Breast epithelium (tissue), 4 donors: ENCODE measurements at places on chromosomes 3 and 15. TPM values are rescaled to one million over a fixed set of nuclear protein-coding genes. Genes with fewer than 3 reads are reported as not detected.

DNA sequence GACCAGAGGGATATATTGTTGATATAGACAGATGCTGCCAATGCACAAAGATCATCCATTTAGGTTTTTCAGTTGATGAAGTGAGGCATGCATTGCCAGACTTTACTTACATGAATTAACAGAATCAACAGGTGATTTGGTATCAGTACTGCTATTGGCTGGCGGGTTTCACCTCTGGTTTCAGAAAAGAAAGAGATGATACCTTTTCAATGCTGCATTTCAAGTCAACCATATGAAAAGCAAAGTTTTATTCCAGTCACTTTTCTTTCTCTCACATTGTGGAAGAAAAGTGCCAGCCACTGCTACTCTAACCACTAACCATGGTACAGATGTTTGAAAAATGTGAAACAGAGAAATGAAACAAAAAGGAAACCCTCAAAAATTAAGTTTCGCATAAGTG lies 289.1 kb downstream of the TIGIT start:
- no peak for DNase-seq

GRCh38 chr3:151660885-151661284 lies 72.8 kb upstream of the AADACL2 start:
- DNase-seq = no peak

WDR93 gene
- total RNA-seq = 0.98 TPM

DNA sequence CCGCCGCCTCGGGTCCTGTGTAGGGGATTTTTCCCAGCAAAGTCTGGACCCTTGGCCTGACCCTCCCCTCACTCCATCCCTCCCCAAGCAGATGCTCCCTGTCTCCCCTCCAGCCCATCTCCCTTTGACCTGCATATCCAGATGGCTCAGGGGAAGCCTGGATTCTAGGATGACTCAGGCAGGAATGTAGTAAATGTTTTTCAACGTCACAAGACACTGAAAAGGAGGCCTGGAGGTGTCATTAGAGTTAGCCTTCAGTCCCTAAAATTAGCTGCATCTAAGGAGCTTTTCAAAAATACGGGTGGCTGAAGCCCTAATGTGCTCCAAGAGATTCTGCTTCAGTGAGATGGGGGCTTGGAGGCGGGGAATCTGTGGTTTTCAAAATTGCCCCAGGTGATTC lies 7.2 kb downstream of the ACAN start:
- DNase-seq = no peak

DNA sequence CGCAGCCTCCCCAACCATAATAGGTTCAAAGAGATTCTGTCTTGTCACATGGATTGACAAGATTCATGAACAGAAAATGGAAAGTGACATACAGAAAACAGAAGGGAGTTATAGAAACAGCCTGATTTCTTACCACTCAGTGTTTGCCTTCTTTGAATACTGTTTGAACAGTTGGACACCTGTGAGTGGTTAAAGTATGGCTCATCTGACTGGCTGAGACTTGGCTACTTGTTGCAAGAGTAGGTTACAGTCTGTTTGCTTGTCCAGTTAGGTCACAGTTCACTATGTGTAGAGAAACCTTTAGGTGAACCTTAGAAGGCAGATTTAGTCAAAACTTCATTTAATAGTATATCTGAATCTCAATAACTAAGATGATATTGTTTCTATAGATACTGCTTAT lies 1003.9 kb upstream of the EPHA6 start:
- no peak for DNase-seq

DNA sequence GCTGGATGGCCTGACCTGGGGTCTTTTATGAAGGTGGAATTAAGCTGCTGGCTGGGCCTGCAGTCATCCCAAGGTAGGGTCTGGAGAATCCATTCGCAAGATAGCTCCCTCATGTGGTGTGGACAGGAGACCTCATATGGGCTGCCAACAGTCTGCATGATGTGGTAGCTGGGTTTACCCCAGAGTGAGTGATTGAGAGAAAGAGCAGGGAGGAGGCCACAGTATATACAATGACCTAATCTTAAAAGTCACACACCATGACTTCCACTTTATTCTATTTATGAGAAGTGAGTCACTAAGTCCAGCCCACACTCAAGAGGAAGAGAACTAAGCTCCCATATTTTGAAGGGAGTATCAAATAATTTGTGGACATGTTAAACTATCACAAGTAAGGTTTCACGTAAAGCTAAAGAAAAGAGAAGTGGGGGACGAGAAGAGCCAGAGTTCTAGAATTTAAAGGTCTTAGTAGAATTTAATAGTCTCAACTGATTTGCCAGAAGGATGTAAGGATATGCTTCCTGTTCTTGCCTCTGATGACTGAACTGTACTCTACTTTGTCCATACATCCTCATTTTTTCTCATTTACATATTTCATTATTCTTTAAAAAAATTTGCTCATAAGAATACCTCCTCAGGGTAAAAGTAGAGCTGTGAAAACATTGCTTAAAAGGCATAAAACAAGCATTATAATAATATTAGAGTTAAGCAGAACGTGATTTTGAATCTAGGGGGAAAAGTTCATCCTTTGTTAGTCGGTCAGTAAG lies 184.4 kb downstream of the PEX5L start:
- no peak for DNase-seq

DNA sequence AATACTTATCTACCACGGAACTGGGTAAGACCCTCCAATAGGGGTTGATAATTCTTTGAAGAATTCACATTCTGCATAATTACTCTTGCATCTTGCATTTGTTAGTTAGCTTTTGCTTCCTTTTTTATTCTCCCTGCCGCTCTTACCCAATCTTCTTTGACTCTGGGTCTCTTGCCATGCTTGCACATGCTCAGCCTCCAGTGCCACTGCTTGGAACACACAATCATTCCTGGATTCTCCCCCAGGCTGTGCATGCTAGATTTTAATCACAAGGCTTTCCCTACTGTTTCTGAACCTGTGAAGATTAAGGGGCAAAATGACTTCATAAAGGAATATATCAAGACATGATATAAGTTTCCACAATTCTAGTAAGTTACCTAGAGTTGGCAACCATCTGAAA lies 133.1 kb downstream of the IL1RAP start:
- no peak for DNase-seq

- no peak for DNase-seq
Measured at GRCh38 chr3:62368705-62369475, 4.5 kb downstream of the FEZF2 start.

GRCh38 chr15:93121107-93121506 lies 32.1 kb upstream of the RGMA start:
- DNase-seq = no peak
